ENCODE measurements at places on chromosomes 7 and 10. TPM values are rescaled to one million over a fixed set of nuclear protein-coding genes. Genes with fewer than 3 reads are reported as not detected.

The PSPH gene
- total RNA-seq, result 8.7 TPM

The RAB19 gene
- total RNA-seq, result 6.2 TPM

- H3K27ac ChIP-seq, result peak overlapping the region; percentile 19
- peaks cover 12% of the 10 kb centered on the region for H3K4me1 ChIP-seq
- H3K4me3 ChIP-seq, result no peak overlapping the region
- peaks cover 62% of the 10 kb centered on the region for H3K36me3 ChIP-seq
- peak; percentile 58 for DNase-seq
- H3K27me3 ChIP-seq, result no peaks in the 10 kb centered on the region
These were observed 311.0 kb upstream of the IMMP2L start for GRCh38 chr7:111873326-111873646.

The ADCK2 gene
- total RNA-seq, result 33.1 TPM

DNA sequence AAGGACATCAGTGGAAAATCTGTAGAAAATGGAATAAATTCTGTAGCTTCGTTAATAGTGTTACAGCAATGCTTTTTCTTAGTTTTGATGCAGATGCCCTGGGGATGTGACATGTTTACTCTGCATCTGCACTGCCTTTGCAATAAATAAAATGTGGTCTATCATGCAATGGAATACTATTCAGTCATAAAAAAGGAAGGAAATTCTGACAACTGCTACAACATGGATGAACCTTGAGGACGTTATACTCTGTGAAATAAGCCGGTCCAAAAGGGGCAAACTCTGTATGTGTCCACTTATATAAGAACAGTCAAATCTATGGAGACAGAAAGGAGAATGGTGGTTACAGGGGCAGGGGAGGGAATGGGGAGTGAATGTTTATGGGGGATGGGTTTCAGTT is 13.5 kb downstream of the GRIFIN start:
- no peaks in the 10 kb centered on the region for H3K27me3 ChIP-seq
- H3K4me3 ChIP-seq, result no peak overlapping the region
- no peak overlapping the region for H3K27ac ChIP-seq
- no peaks in the 10 kb centered on the region for H3K36me3 ChIP-seq
- H3K4me1 ChIP-seq, result no peaks in the 10 kb centered on the region
- DNase-seq, result no peak

The EBF3 gene
- total RNA-seq, result not detected

Data from upper lobe of left lung (tissue), 6 donors.